Mucosa of gallbladder (tissue), 1 donor: ENCODE measurements at places on chromosomes 1 and 21. TPM values are rescaled to one million over a fixed set of nuclear protein-coding genes. Genes with fewer than 3 reads are reported as not detected.

ANKRD35 gene
- 2.7 TPM for total RNA-seq

SV2A gene
- total RNA-seq = 3.4 TPM

KCNA10 gene
- total RNA-seq = not detected

RHCE gene
- total RNA-seq = 0.35 TPM

CENPS gene
- 27.9 TPM for total RNA-seq

HEYL gene
- total RNA-seq = 8.5 TPM

S100A7 gene
- total RNA-seq = not detected

LRRC3 gene
- 15.6 TPM for total RNA-seq

S100A1 gene
- 3.3 TPM for total RNA-seq

MYOC gene
- total RNA-seq = 2.4 TPM

OR10Z1 gene
- not detected for total RNA-seq

CHD5 gene
- 0.23 TPM for total RNA-seq

SLC25A34 gene
- total RNA-seq = 10.1 TPM

HCN3 gene
- 8.7 TPM for total RNA-seq

CLIC6 gene
- 30.3 TPM for total RNA-seq

MTF1 gene
- 18.6 TPM for total RNA-seq

NEK2 gene
- 1.3 TPM for total RNA-seq

ARHGAP30 gene
- 16.2 TPM for total RNA-seq

FAM151A gene
- not detected for total RNA-seq

PLA2G2D gene
- not detected for total RNA-seq

UROD gene
- 53.5 TPM for total RNA-seq

SH3D21 gene
- 12.1 TPM for total RNA-seq

KPRP gene
- not detected for total RNA-seq

ZBTB18 gene
- 27.6 TPM for total RNA-seq

ADORA3 gene
- total RNA-seq = 15.8 TPM

LCK gene
- total RNA-seq = 11.5 TPM

GJB4 gene
- total RNA-seq = 6.1 TPM

CCDC27 gene
- total RNA-seq = not detected

WNT9A gene
- total RNA-seq = 2.2 TPM

NBPF20 gene
- 3.5 TPM for total RNA-seq

ASH1L gene
- 52.2 TPM for total RNA-seq

CAMTA1 gene
- 67.9 TPM for total RNA-seq

INTS7 gene
- 13.4 TPM for total RNA-seq

TSTD1 gene
- total RNA-seq = 70.9 TPM

TRNP1 gene
- 296 TPM for total RNA-seq

SCAF4 gene
- 28.8 TPM for total RNA-seq

CFHR3 gene
- total RNA-seq = 0.49 TPM

HSPB7 gene
- 187 TPM for total RNA-seq

DCST1 gene
- not detected for total RNA-seq

CDCA8 gene
- total RNA-seq = 2.5 TPM

CASZ1 gene
- total RNA-seq = 72.8 TPM

NTMT2 gene
- total RNA-seq = not detected

GUCA2A gene
- total RNA-seq = 1.1 TPM

FCAMR gene
- 0.46 TPM for total RNA-seq

SIM2 gene
- total RNA-seq = 0.14 TPM

CR2 gene
- total RNA-seq = 0.32 TPM

FCRL5 gene
- total RNA-seq = 0.14 TPM

SPATA1 gene
- 2.2 TPM for total RNA-seq

HSF2BP gene
- 0.26 TPM for total RNA-seq

OR14A2 gene
- total RNA-seq = not detected

ERICH3 gene
- total RNA-seq = 0.09 TPM

HSD11B1 gene
- 5.7 TPM for total RNA-seq

ATP1A4 gene
- total RNA-seq = 0.43 TPM

ZNF436 gene
- total RNA-seq = 14.2 TPM

KRTAP6-1 gene
- not detected for total RNA-seq

GBP1 gene
- total RNA-seq = 30.3 TPM

KCNE2 gene
- total RNA-seq = not detected
